Fibroblast of skin of right biceps (primary cell): ENCODE measurements at places on chromosomes 11 and 22.

DNA sequence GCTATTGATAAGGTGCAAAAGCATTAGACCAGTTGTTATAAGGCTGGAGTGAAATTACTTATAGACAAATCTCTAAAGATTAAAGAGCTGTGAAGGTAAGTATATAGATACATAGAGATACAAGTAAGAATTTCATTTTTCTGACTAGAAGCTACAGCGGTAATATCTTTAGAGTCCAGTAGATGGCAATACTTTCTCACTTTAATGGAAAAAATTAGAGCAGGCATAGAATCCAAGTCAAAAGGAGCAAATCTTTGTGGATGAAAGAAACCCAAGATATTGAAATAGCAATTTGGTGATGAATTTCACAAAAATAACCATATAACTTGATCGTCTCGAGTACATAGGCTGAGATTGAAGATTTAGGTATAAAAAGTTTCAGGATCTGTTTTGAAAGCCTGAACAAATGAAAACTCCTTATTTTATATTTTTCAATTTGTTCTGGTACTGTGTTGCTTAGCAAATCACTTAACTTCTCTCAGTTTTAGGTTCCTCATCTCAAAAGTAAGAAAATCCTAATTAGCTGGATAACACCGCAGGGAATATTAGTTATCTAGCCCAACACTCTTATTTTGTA lies 81.9 kb downstream of the UVRAG start:
- peak; percentile 57 for DNase-seq

DNA sequence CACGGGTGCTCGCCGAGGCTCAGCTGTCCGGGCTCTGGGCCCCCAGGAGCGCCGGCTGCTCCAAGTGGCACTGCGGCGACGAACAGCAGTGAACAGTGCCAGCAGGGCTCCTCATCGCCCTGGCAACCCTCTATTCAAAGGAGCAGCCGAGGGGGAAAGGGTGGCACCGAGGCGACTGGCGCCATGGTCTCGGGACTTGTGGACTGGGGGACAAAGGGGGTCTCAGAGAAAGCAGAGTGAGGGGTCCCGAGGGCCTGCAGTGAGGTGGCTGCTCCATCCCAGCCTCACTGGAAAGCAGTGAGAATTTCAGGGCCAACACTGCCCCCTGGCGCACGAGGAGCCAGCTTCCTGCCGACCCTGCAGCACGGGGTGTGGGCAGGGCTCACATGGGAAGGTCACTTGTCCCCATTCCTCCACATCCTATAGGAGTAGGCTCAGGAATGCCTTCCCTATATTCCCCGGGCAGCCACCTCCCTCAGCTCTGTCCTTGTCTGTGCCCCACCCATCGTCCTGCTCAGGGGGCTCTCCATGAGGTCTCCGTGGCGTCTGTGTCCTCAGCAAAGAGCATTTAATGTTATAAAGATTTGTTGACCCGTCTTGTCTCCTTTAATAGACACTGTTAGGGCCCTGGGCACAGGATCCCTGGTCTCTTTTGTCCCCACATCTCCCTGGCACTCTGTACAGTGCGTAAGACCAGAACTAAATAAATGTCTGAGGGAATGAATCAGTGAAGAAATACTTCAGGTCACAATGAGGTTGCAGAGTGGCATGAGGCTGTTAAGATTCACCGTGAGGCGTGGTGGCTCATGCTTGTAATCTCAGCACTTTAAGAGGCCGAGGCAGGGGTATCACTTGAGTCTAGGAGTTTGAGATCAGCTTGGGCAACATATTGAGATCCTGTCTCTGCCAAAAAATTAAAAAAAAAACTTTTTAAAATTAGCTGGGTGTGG lies 26.4 kb downstream of the LRFN4 start:
- peak; percentile 63 for DNase-seq

GRCh38 chr22:48208894-48209293 lies 1446.4 kb downstream of the TBC1D22A start:
- DNase-seq, result no peak

DNA sequence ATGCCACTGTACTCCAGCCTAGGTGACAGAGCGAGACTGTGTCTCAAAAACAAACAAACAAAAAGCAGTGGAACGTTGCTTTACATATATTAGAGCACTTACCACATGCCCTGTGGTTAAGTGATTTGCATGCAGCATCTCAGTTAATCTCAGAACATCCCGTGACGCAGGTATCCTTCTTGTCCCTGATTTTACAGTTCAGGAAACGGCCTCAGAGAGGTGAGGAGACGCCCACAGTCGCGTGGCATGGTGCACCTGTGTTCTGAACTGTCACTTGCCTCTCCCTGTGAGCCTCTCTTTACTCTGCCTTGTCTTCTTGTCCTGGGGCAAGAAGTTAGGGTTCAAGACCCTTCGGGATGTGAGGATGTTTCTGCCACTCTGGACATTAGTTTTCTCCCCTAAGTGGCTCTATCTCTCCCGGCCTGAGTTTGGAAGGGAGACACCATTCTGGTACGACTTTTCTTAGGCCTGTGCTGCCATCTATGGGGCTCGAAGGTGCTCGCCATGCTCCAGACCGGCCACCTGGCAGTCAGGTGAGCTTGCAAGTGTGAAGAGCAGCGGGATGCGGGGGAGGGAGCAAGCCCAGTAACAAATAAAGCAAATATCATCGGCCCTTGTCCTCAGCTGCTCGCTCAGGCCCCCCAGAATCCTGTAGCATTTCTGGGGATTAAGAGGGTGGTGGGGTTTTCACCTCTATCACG lies 25.6 kb downstream of the YWHAH start:
- DNase-seq, result peak; percentile 58
